ENCODE measurements at places on chromosomes 16 and 17.

DNA sequence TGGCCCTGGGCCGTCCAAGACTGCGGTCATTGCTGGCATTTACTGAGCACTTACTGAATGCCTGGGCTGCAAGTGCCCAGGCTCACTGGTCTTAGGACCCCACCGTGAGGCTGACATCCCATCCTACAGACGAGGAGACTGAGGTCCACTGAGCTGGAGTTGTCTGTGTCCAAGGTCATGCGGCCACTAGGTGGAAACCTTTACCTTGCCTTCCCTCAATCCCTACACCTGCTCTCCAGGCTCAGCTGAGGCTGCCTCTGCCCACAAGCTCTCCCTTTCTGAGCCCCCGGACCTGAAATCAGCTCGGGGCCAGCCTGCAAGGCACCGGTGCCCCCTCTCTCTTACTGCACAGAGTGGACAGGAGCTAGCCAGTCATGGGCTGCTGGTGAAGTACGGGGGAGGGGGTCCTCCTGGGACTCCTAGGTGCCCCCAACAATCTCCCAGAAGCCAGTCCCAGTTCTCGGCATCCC is 1.5 kb downstream of the CASKIN1 start:
- DNase-seq: no peak

DNA sequence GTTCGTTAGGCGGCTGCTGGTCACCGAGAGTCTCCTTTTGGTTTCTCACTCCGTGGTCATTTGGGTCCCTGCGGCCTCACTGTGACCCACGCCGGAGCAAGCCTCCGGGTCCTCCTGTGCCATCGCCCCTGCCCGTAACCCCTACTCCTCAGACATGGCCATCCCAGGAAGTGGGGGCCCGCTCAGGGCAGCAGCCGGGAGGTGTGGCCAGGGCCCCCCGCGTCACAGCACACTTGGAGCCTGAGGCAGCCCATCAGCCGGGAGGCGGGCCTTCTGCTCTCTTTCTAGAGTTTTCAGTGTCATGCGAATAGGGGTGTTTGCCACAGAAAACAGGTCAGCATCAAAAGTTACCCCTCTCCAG is 7.9 kb upstream of the WFIKKN1 start:
- DNase-seq: no peak

- DNase-seq: no peak
Measured at GRCh38 chr17:32265192-32265923, at the start of gene RHBDL3. Gene RHBDL3, plus strand, starts transcription at chr17:32265832. Its CDS starts 358 bp downstream, at chr17:32266190.

- no peak for DNase-seq
Measured at GRCh38 chr16:19607616-19608280, 52.2 kb downstream of the VPS35L start.

DNA sequence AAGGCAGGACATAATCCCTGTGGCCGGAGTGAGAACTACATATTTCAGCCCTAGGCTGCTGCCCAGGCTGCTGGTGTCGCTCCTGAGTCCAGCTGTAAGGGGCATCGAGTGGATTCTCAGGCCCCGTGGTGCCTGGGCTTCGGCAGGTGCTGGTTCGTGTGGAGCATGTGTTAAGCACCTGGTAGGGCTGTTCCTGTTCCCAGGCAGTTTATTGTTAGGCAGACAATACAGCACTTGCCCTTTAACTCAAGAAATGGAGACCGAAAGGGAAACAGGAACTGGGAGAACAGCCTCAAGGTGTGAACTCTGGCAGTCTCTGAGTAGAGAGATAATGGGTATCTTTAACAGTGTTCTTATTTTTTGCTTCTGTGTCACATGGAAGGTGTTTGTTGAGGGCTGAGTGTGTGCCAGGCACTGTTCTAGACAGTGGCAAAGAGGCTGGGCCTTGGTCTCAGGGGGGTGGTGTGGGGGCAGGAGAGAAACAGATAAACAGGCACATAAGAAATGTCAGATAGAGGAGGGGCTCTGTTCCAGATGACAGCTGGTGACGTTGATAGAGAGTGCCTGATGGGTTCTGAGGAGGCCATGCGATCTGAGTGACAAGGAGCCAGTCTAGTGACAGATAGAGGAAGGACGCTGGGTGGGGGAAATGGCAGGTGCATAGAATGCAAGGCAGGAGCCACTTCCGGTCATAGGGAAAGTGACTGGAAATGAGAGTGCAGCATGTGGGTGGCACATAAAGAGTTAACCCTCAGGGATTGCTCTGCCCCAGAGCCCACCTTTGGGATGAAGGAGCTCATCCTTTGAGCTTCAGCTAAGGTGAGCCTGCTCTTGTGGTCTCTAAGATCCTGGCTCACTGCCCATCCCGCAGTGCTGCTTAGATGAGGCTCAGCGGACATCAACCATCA is 33.8 kb downstream of the EPN2 start:
- DNase-seq: no peak

- DNase-seq: no peak
Measured at GRCh38 chr16:17129971-17130370, 340.8 kb downstream of the XYLT1 start.

GRCh38 chr17:76414334-76415295 is 30.2 kb downstream of the SPHK1 start:
- DNase-seq: no peak

DNA sequence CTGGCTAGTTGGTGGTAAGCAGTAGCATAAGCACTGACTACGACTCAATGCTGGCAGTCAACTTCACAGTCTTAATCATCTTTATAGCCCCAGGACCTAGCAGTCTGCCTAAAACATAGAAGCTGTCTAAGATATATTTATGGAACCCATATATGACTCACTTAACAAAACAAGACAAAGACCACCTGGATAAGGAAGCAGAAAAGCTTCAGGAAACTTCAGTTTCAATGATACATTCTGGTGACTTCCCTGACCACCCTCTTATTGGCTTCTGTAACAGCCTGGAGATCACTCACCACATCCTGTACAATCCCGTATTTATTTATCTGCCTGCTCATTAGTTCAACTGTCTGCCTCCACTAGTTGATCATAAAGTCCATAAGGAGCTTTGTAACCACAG is 95.5 kb downstream of the PMP22 start:
- DNase-seq: no peak

- DNase-seq: no peak
Measured at GRCh38 chr17:79632432-79632735, 21.5 kb upstream of the RBFOX3 start.

DNA sequence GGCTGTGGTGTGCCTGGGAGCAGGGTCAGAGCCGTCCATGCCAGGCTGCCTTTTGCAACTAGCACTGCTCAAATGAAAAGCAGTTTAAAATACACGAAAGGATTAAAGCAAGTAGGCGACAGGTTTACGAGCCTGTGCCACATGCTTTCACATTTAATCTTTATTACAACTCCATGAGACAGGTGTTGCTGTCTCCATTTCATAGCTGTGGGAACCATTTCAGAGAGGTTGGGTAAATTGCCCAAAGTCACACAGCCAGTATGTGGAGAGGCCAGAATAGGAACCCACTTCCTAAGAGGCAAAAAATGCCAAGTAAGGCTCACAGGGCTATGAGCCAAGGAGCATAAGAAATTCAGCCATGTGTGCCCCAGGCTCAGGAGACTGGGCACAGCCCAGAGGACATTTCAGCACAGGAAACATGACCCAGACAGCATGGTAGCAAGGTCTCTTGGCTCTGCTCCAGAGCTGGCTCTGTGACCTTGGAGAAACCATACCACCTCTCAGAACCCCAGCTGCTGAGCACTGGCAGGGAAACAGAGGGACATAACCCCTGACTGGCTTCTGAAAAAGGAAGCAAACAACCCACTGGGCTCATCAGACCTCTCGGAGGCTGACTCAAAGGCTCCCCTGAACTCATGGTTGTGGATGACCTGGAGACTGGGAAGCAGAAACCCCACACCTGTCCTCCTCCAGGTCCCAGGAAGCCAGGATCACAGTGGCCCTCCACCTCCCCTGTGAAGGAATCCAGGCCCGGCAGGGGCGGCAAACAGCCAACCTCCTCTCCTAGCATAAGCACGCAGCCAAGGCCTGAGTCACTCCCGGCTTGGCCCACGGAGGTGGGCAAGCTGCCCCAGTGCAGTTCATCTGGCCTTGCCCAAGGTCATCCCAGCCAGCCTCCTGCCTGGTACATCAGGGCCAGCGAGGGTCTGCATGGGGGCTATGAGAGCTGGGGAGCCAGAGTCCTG is 40.3 kb upstream of the MRPS23 start:
- DNase-seq: no peak

DNA sequence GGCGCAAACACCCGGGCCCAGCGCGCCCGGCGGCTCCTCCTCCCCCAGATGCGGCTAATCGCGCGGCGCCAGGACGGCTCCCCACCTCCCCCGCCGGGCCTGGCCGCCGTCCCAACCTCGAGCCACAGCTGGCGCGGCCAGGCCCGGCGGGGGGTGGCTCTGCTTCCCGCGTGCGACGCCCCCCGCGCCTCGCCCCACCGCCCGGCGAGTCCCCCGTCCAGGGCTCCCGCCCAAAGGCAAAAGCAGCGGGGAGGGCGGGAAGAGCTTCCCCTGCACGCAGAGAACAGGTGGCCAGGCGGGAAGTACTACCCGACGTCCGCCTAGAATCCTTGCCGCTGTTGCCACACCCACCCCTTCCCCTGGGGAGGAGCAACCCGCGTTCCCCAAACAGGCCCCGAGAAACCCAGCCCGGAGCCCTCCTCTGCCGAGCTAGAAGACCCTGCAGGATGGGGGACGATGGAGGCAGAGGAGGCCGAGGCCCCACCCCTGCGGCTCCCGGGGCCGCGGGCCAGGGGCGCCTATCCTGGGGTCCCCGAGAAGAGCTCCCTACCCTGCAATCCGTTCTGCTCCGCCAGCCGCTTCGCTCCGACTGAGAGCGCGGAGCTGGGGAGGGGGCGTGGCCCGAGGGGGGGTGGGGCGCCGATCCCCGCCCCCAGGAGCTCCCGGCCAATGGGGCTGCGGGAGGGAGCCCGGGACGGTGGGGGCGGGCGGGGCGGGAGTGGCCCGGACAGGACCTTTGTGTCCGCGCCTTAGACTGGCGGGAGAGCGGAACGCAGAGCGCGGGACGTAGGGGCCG is at the start of gene CARHSP1:
Gene CARHSP1, minus strand, starts transcription at position 591 of the 796 bp plus-strand sequence. CDS start 9,678 bp downstream, outside the sequence.
- DNase-seq: peak; percentile 68

GRCh38 chr17:77471984-77472461 is 331.3 kb downstream of the SEC14L1 start:
- no peak for DNase-seq

GRCh38 chr17:45855691-45856336 is 11.1 kb downstream of the SPPL2C start:
- peak; percentile 94 for DNase-seq

GRCh38 chr16:59543641-59544040 is 809.5 kb upstream of the GOT2 start:
- no peak for DNase-seq

DNA sequence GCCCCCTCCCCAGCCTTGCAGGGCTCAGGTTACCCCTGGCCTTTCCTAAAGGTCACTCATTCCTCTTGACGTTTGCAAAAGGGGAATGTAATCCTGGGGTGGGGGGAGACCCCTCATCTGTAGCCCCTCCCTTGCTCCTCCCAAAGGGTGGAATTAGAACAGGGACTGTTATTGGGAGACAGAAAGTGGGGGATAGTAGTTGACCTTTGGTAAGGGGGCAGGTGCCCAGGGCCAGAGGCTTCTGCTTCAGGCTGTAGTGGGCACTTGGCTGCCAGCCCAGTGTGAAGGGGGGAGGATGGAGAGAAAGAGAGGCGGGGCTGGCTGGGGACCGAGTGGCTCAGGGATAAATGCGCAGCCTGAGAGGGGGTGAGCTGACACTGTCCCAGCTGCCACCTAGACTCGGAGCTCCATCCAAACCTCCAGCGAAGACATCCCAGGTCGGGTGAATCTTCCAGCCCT is at the start of gene ENO3:
Gene ENO3, plus strand, starts transcription at position 374 of the 459 bp plus-strand sequence. CDS start 711 bp downstream, outside the sequence.
- DNase-seq: no peak

All from SK-N-MC (cell line).